Activated CD4-positive, alpha-beta T cell treated with anti-CD3 and anti-CD28 coated beads, Interleukin-2, amount 50 U/mL, for 24 hours (primary cell): ENCODE measurements at places on chromosomes 6 and 20.

GRCh38 chr6:118971682-118972081, 36.7 kb upstream of the MCM9 start:
- no peak for DNase-seq

DNA sequence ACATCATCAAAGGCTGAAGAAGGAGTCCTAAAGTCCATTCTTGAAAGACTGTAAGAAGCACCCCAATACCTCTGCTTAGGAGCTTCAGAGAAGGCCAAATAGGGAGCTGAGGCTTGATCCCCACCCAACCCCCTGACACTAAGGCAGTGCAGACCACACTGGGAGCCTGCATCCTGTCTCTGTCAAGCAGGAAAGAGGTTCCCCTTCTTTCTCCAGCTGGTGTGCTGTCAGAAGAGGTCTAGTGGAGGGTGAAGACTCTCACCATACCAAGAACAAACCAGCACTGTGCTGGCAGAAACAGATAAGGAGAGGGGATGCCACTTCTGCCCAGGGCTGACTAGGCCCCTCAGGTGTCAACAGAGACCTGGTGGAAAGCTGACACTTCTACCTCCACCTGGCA, 19.9 kb downstream of the GZF1 start:
- no peak for DNase-seq

DNA sequence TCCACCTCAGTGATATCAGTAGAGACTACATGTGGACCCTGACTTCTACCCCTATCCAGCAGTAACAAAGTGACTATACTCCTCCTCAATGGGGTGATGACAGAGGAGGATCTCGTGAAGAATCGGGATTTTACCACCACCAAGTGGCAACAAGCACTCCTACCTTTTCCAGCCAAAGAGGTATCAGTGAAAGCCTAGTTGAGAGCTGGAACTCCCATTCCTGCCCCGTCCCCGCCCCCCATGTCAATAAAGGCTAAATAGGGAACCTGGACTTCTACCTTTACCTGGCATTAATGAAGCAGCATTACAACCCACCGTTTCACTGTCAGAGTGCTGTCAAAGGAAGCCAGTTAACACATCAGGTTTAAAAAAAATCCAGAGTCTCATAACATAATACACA, 45.3 kb downstream of the RNF24 start:
- DNase-seq: no peak

DNA sequence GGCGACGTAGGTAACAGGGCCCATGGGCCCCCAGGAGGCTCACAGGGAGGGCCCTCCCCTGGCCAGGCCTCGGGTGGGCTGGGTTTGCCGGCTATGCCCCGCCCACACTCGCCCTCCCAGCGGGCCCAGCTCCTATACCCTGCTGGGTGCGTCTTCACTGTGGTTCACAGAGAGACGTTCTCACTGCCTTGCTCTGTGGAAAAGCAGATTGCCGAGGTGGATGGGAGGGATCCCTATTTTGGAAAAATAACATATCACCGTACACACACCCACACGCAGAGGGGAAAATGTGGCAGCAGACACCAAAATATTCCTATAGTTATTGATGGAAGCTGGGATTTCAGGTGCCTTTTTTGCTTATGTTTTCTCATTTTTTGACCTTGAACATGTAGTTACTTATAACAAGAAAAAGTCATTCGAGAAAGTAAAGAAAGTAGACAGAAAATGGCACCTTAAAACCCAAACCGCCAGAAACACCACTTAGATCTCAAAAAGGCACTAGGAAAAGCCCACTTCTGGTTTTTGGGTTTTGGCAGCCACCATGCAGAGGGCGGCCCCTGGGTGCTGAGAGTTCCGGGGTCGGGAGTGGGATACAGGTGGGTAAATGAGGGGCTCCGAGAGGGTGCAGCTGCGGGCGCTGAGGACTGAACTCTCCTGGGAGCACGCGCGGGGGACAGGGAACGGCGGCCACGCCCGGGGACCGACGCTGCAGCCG, 49.4 kb downstream of the TMEM242 start:
- DNase-seq: peak; percentile 18

- no peak for DNase-seq
These were observed 81.3 kb downstream of the C6orf52 start for GRCh38 chr6:10613077-10613476.

- no peak for DNase-seq
These were observed 20.3 kb upstream of the TENT5A start for GRCh38 chr6:81772741-81773140.

GRCh38 chr6:160837146-160837545, 135.1 kb downstream of the PLG start:
- no peak for DNase-seq

GRCh38 chr6:30554962-30555815, 1.1 kb downstream of the GNL1 start:
- DNase-seq: no peak
